Activated naive CD8-positive, alpha-beta T cell treated with anti-CD3 and anti-CD28 coated beads, Interleukin-2, amount 50 U/mL, for 16 hours (primary cell): ENCODE measurements at places on chromosomes 11 and 22.

GRCh38 chr22:38774496-38775166, 18.8 kb upstream of the SUN2 start:
- DNase-seq = no peak

- DNase-seq = no peak
Observed at GRCh38 chr22:32697331-32697995, 104.0 kb upstream of the TIMP3 start.

DNA sequence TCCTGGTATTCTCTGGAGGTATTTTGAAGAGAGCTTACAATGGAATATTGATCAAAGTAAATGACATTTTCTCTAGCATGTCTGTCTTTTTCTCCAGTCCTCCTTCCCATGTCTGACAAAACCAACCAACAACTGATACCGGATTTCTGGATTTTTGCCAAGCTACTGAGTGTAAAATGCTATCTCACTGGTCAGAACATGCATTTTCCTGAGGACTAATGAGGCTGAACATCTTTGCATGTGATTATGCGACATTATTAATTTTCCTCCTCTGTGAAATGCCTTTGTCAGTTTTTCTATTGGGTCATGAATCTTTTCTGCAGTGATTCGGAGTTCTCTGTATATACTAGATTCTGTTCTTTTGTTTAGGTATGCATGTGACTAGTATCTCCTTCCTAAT, 51.4 kb downstream of the CDON start:
- no peak for DNase-seq

GRCh38 chr11:78298291-78298771, 109.6 kb downstream of the USP35 start:
- DNase-seq = no peak

- DNase-seq = no peak
Observed at GRCh38 chr22:38467904-38468442, at the start of gene KDELR3. Gene KDELR3, plus strand, starts transcription at chr22:38468096. Its CDS starts 138 bp downstream, at chr22:38468234.

- no peak for DNase-seq
Observed at GRCh38 chr22:23274146-23274526, 93.8 kb downstream of the BCR start.

DNA sequence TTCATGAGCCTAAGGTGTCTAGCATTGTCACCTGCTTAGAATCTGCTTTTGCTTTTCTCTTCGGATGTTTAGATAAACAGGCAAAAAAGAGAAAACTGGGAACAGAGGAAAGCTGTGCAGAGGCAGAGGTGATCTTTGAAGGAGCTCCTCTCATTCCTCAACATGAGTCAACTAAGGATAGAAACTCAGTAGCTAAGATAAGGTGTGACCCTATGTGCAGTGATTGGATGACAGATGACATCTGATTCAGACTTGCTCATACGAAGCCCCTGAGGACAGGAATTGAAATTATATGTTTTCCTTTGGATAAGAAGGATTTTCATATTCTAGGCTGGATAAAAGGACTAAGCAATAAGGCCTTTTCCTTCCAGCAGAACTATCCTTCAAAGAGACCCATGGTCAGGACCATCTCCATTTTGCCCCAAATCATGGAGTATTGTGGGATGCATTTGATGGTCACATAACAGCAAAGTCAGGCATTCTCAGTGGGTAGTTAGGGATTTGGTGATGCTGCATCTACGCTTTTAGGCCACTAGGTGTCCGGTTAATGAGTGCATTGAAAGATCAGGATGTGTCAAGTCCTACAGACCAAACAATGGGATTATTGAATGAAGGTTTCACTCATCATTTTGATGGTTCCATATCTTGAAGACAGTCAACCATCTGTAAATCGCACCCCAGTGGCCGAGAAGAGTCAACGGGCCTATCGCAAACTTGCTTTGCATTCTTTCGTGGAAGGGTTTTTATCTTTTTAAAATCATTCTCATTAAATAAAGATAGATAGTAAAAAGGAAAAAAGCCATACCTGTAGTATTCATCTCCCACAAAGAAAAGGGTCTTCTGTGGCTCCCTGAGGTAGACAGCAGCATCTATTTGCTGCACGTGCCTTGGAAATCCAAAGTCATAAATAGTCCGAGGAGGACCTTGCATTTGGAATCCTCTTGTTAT, 32.2 kb downstream of the MMP20 start:
- no peak for DNase-seq

GRCh38 chr11:91308069-91308468, 916.5 kb upstream of the FAT3 start:
- no peak for DNase-seq

- no peak for DNase-seq
Observed at GRCh38 chr22:44971651-44972362, 38.0 kb downstream of the PHF21B start.

- no peak for DNase-seq
Observed at GRCh38 chr11:111019871-111020670, 225.5 kb upstream of the POU2AF2 start.

- no peak for DNase-seq
Observed at GRCh38 chr11:128021349-128022006, 565.9 kb downstream of the ETS1 start.

DNA sequence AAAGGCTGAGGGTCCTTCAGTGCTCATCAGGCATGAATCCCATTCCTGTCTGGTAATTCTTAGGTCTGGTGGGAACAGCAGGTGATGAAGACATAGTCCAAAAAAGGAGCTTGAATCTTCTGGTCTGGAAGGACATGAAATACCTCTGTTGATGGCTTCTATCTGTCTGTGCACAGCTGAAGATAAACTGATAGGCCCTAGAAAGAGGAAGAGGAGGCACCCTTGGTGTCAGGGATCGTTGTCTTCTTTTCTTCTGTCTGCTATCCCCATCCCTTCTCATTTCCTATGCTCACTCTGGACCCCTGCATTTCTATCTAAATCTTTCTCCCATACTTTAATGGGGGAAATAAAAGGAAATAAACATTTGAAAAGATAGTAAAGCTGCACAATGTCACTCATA, 9.4 kb downstream of the AGBL2 start:
- no peak for DNase-seq

DNA sequence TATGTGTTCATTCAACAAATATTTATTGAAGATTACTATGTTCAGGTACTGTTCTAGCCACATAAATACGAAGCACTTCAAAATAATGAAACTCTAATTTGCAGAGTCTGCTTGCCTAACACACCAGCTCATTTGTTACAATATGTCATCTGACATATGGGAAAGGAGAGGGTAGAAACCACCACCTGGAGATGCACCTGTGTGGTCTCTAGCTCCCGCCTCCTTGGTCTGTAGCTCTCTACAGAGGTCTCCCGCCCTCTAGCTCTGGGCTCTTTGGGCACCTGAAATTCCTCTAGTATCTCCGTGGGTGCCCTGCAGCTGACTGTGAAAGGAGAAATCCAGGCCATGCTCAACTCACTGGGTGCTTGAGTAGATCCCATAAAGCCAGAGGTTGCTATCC, 51.4 kb upstream of the DBX1 start:
- no peak for DNase-seq

DNA sequence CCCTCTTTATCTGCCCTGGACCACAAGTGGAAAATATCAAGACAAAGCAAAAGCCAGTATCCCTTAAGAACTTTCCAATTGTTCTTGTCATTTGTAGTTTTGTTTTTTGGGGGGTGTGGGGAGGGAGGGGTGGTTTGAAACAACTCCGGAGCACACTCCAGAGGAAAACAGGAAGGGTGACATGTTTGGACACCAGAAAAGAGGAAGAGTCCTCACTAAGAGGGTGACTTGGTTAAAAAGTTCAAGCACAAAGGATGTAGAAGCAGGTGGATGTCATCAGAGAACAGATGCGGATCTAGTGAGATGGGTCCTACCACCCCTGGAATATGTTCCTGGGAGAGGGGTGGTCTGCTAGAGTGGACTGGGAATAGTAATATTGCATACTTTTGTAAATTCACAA, 25.8 kb downstream of the ADAMTS8 start:
- no peak for DNase-seq

- no peak for DNase-seq
Observed at GRCh38 chr22:23613193-23613972, 18.7 kb downstream of the DRICH1 start.

DNA sequence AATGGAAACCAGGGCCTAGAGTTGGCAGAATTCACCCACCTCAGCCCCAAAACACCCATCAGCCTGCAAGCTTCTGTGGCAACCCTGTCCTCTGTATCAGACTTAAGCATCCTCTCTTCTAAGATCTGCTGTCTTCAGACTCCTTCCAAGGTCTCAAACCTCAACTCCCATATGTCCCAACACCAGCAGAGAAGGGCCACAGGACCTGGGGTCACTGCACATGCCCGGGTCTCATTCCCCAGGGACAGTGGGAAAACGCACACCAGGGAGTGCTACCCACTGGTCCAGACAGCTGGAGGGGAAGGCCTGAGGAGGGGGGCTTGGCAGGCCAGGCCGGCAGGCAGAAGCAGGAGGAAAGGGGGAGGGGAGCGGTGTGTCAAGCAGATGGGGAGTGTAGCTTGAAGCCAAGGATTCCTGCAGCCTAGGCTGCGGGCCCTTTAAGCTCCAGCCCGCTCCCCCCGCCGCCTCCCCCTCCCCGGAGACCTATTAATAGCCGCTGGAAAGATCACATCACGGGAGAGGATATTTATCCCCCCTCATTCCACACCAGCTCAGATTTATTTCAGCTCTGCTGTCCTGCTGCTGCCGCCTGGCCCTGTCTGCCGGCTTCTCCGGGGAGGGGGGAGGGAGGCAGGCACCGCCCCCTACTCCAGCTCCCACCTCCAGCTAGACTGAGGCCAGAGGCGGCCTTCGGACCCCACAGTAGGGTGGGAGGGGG, 16.7 kb downstream of the BCL9L start:
- no peak for DNase-seq

DNA sequence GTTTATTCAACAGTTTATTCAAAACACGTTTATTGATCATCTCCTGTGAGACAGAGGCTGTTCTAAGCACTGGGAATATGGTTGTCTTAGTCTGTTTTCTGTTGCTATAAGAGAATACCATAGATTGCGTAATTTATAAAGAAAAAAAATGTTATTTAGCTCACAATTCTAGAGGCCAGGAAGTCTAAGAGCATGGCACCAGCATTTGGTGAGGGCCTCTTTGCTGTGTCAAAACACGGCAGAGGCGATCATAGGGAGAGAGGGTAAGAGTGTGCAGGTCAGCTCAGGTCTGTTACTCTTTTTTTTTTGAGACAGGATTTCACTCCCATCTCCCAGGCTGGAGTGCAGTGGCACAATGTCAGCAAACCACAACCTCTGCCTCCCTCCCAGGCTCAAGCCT, 5.2 kb upstream of the IL17RA start:
- no peak for DNase-seq

GRCh38 chr11:5737091-5737490, 843 bp downstream of the OR56B1 start:
- DNase-seq = no peak

DNA sequence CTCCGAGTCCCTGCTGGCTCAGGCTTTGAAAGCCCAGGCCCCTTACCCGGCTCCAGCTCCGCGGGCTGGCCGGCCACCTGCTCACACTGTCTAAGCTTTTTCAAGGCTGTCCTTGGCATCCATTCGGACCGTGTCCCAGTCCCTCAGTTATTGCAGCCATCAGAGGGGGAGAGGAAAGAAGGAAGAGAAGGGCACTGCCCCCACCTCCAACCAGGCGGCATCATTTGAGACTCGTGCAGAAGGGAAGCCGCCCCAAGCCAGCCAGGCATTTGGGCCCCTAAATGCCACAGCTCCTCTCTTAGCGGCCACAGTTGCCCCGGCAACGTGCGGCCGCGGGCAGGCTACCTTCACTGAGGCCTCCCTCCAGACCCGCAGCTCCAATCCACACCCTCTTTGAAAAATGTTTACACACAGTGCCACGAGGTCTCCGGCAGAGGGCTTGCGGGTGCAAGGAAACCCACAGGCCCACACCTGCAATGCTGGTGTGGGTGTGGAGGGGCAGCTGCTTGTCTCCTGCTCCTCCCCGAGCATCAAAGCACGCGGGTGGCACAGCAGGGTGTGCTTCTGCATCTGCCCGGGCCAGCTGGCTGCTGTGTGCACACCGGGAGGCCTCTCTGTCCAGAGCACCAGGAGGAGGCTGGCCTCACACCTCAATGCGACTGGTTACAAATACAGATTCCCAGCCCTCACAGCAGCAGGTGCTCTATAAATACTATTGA, 124.4 kb downstream of the CTTN start:
- no peak for DNase-seq

- DNase-seq = no peak
Observed at GRCh38 chr11:65658174-65659021, 4.3 kb downstream of the RELA start.

DNA sequence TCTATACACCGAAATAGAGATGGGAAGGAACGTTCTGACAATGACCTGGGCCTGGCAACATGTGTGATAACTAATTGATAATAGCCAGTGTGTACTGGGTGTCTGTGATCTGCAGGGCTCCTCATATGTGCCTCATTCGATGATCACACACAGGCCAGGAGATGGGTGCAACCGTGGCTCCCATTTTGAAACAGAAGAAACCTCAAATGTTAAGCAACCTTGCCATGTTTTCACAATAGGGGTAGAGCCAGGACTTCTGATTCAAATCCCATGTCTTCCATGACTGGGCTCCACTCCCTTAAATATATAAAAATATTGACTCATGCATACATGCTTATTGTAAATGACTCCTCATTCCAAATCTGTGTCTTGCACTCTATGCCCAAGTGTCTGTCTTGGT, 11.1 kb downstream of the APOL3 start:
- DNase-seq = no peak

GRCh38 chr11:64745189-64745520, 1.2 kb upstream of the RASGRP2 start:
- no peak for DNase-seq
